A549 treated with CpdA at 1 μM for 4 hours (cell line): ENCODE measurements at places on chromosomes 11 and 22. TPM values are rescaled to one million over a fixed set of nuclear protein-coding genes. Genes with fewer than 3 reads are reported as not detected.

The DDX25 gene
- 0.02 to 0.05 TPM in 2 of 5 replicates, not detected in the others for total RNA-seq

The OR11H1 gene
- not detected in 5 replicates for total RNA-seq

The ACR gene
- 0.06 to 0.08 TPM in 2 of 5 replicates, not detected in the others for total RNA-seq

The INS gene
- total RNA-seq: not detected in 5 replicates

The CHADL gene
- total RNA-seq: not detected in 5 replicates

The PACSIN3 gene
- 25.8 to 36.2 TPM (median 30.0 TPM) in 5 replicates for total RNA-seq

The NLRP14 gene
- total RNA-seq: 0.05 TPM in 1 of 5 replicates, not detected in the others

The OR6T1 gene
- not detected in 5 replicates for total RNA-seq

The RAC2 gene
- 0.11 to 0.27 TPM (median 0.25 TPM) in 4 of 5 replicates, not detected in the other for total RNA-seq

The KRTAP5-2 gene
- not detected in 5 replicates for total RNA-seq

The CFAP300 gene
- total RNA-seq: 4.4 to 5.9 TPM (median 5.6 TPM) in 5 replicates

The MYBPC3 gene
- 0.05 to 0.06 TPM (median 0.05 TPM) in 4 of 5 replicates, not detected in the other for total RNA-seq

The C11orf68 gene
- total RNA-seq: 45.7 to 71.2 TPM (median 65.8 TPM) in 5 replicates

The CD3D gene
- total RNA-seq: not detected in 5 replicates

The OPCML gene
- not detected in 5 replicates for total RNA-seq

The OR5I1 gene
- not detected in 5 replicates for total RNA-seq

The SERGEF gene
- total RNA-seq: 15.9 to 20.7 TPM (median 18.1 TPM) in 5 replicates

The SLC22A25 gene
- not detected in 5 replicates for total RNA-seq

The C11orf52 gene
- total RNA-seq: not detected in 5 replicates

The GRK3 gene
- total RNA-seq: 3.1 to 4.5 TPM (median 3.8 TPM) in 5 replicates

The DNHD1 gene
- 2.6 to 3.8 TPM (median 3.3 TPM) in 5 replicates for total RNA-seq

The SLC5A4 gene
- not detected in 5 replicates for total RNA-seq

The TMPRSS5 gene
- 0.08 to 0.16 TPM (median 0.12 TPM) in 4 of 5 replicates, not detected in the other for total RNA-seq

The HTR3A gene
- not detected in 5 replicates for total RNA-seq

The CYTH4 gene
- 0.82 to 1.2 TPM (median 1.0 TPM) in 5 replicates for total RNA-seq

The CEND1 gene
- 1.6 to 1.8 TPM (median 1.7 TPM) in 5 replicates for total RNA-seq

The C11orf54 gene
- total RNA-seq: 11.5 to 13.1 TPM (median 12.0 TPM) in 5 replicates

The RAB39A gene
- total RNA-seq: 0.21 to 0.72 TPM (median 0.55 TPM) in 5 replicates

The TMEM121B gene
- 0.11 to 0.22 TPM (median 0.15 TPM) in 5 replicates for total RNA-seq

The KIAA0930 gene
- 73.5 to 98.0 TPM (median 94.6 TPM) in 5 replicates for total RNA-seq

The NXPE4 gene
- not detected in 5 replicates for total RNA-seq

The SLC1A2 gene
- total RNA-seq: 0.03 to 0.12 TPM (median 0.08 TPM) in 5 replicates

The ATXN10 gene
- total RNA-seq: 108 to 120 TPM (median 111 TPM) in 5 replicates

The KLHDC7B gene
- 0.02 to 0.05 TPM (median 0.05 TPM) in 3 of 5 replicates, not detected in the others for total RNA-seq

The OR2AT4 gene
- 0.02 TPM in 1 of 5 replicates, not detected in the others for total RNA-seq

The NCR3LG1 gene
- 1.8 to 3.2 TPM (median 1.9 TPM) in 5 replicates for total RNA-seq

The PANX2 gene
- total RNA-seq: 6.2 to 7.7 TPM (median 7.0 TPM) in 5 replicates

The FAM180B gene
- total RNA-seq: 0.10 TPM in 1 of 5 replicates, not detected in the others

The RCOR2 gene
- total RNA-seq: 0.55 to 1.1 TPM (median 1.0 TPM) in 5 replicates

The MPEG1 gene
- total RNA-seq: not detected in 5 replicates

The CD3G gene
- not detected in 5 replicates for total RNA-seq

The DDIAS gene
- 16.9 to 21.9 TPM (median 18.7 TPM) in 5 replicates for total RNA-seq

The XNDC1N gene
- 2.8 to 5.9 TPM (median 3.9 TPM) in 5 replicates for total RNA-seq

The CLDN5 gene
- not detected in 5 replicates for total RNA-seq

The FOLR1 gene
- total RNA-seq: not detected in 5 replicates

The SELENOM gene
- total RNA-seq: 65.4 to 80.2 TPM (median 77.0 TPM) in 5 replicates

The LRRC55 gene
- total RNA-seq: 0.01 TPM in 1 of 5 replicates, not detected in the others

The KIF18A gene
- 13.5 to 20.7 TPM (median 15.2 TPM) in 5 replicates for total RNA-seq
